ENCODE measurements at places on chromosomes 2 and 18.
A peak's percentile ranks its signal among the peaks of the same experiment; 100 is the strongest.

DNA sequence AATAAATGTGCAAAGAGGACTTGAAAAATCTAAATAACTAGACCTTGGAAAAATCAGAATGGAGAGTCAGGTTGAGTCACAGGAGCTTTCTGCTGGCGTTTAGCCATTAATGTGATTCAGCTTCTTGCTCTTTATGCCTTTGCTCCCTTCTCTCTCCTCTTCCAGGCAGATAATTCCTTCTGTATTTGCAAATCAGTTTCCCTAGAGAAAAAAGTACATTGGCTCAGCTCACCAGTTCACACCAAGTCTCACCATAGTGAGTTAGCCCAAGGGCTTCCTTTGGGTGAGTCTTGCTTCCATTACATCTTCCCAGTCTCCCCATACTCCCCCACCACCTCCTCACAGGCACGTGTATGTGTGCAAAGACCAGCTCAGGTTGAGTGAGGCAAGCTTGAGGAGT, 73.6 kb downstream of the CYBRD1 start:
- peak; percentile 76 for DNase-seq

DNA sequence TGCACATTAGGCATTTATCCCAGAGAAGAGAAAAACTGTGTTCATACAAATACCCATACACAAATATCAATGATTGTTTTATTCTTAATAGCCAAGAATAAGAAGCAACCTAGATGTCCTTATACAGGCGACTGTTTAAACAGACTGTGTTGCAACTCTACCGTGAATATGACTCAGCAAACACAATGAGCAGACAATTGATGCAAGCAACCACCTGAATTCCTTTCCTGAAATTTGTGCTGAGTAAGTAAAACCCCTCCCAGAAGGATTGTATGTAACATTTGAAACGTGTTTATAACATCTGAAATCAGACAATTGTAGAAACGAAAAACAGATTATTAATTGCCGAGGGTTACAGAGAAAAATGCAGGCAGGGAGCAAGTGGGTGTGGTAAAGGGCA, 621.9 kb upstream of the SOX11 start:
- no peak for DNase-seq

DNA sequence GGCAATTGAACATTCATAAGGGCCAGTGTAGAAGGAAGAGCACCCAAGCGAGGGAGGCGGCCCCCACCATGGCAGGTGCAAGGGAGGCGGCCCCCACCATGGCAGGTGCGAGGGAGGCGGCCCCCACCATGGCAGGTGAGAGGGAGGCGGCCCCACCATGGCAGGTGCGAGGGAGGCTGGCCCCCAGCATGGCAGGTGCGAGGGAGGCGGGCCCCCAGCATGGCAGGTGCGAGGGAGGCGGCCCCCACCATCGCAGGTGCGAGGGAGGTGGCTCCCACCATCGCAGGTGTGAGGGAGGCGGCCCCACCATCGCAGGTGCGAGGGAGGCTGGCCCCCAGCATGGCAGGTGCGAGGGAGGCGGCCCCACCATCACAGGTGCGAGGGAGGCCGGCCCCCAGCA, 24.7 kb upstream of the GPC1 start:
- no peak for DNase-seq

GRCh38 chr2:40095000-40095399, 315.9 kb upstream of the THUMPD2 start:
- peak; percentile 46 for DNase-seq

DNA sequence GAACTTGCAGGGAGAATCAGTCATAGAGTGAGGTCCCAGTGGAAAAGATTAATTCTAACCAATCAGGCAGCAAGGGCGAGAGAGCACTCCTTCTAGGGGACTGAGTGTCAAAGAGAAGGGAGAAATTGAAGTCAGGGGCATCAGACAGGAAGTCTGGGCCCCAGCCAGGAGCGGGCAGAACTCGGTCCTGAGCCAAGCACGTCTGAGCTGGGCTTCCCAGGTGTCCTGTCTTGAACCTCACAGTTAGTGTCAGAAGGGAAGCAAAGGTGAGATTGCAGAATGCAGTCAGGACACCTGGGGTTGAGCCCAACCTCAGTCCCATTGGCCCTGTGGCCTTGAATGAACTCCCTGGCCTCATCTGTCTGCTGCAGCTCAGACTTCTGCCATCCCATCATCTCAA, 220.9 kb downstream of the SMAD2 start:
- DNase-seq, result no peak

DNA sequence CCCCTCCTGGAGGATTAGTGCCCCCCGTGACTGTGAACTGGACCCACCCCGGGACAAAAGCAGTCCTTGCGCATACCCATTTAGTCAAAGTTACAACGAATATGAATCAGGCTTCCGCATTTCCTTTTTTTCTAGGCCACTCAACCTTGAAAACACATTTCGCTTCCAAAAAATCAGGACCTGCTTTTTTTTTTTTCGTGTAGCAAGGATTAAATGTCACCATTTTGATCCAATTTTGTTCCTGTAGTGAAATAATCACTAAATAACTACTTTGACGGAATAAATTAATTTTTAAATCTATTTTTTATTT, 464 bp upstream of the FTCDNL1 start:
- DNase-seq, result no peak

GRCh38 chr2:45913539-45913938, 262.1 kb downstream of the PRKCE start:
- DNase-seq, result no peak

GRCh38 chr18:43934322-43934721, 657.0 kb upstream of the SYT4 start:
- no peak for DNase-seq

DNA sequence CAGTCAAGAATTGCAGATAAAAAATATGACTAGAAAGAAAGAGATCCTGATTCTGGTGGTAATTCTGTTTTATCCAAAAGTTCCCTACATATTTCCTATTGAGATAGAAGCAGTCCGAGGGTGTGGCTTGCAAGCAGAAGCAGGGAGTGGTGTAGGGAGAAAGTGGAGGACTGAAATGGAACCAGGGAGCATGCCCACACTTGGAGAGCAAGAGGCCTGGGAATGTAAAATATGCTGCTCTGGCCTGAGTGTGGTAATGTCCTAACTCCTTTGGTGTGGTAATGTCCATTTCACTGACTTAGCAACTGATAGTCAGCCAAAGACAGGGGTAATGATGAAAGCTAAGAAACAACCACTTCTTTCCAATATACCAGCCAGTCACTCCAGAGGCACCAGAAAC, 30.1 kb upstream of the FMNL2 start:
- DNase-seq, result peak; percentile 66

DNA sequence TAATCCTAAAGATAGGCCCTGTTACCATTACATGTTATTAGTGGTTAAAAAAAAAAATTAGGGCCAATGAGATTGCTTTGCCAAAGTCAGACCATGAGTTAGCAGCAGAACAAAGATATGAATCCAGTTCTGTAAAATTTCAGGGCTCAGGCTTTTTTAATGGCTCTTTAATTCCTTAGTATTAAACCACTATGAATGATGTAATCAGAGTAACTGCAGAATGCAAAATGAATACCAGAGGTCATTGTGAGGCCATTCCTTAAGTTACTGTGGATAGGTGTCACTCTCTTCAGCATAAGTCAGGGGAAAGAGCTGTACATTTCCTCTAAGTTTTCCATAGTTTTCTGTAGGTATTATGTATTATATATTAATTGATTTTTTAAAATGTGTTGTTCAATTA, 42.2 kb upstream of the TBR1 start:
- DNase-seq, result peak; percentile 67

- no peak for DNase-seq
Measured at GRCh38 chr2:96142217-96143113, 2.8 kb downstream of the DUSP2 start.

DNA sequence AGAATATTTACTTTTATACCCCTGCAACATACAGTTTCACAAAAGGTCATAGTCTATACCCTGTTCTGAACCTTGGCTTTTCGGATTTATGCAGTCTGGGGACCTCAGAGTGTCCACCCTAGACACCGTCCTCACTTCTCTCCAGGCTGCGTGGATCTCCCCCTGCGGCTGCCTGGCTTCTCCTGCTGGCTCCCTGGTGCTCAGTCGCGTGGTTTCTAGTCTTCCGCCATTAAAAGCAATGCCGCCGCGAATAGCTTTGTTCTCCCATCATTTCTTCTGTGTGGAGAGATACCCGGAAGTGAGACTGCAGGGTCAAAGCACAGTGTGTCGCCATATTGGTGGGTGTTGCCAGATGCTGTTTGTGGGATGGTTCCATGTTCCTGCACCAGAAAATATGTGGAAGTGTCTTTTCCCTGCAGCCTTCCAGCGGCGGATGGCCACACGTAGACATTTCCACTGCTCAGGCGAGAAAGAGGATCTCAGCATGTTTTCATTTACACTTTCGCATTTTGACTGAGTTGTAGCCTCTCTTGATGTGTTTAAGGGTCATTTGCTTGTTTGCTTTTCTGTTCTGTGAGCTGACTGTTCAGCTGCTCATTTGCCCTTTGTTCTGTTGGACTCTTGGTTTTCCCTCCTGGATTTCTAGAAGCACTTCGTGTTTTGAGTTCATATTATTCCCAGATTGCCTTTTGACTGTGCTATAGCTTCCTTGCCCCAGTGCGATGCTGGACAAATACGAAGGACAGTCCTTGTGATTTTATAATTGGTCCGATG, 22.9 kb upstream of the ASB1 start:
- DNase-seq, result no peak

GRCh38 chr2:237556773-237557632, 9.4 kb upstream of the PRLH start:
- DNase-seq, result no peak

DNA sequence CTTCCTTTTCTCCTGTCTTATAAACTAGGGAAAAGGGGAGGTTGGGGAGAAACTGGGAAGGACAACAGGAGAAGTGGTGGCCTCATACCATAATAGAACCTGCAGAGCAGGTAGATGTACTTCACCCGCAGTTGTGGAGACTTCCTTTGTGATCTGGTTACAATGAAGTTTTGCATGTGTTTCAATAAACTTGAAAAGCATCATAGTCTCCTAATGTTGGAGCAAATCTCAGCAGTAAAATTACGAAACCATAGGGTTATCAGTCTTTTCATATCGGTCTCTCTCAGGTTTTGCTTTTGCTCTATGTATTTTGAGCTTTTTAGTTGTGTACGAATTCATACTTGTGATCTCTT, 30.5 kb downstream of the ANO7 start:
- DNase-seq, result no peak

DNA sequence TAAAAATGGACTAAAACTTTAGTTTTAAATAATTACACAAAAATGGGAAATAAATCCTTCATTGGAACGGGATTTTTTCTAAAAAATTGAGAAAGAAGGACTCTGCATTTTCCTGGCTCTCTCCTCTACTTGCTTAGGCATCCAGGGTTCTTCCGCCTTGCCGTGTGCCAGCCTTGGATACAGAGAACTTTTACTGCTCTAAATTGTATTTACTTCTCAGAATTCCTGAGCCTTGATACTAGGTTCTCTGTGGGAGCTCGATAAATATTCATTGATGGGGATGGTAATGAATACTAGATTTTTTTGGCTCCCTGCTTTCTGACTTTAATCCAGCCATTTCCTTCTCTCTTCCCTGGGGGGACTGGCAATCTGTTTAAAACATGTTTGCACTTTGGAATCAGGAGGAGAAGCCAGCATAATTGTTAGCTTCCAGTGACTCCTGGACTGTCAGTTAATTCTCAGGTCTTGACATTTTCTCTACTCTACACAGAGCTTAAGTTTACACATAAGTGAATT, 746.1 kb upstream of the LRRTM1 start:
- no peak for DNase-seq

DNA sequence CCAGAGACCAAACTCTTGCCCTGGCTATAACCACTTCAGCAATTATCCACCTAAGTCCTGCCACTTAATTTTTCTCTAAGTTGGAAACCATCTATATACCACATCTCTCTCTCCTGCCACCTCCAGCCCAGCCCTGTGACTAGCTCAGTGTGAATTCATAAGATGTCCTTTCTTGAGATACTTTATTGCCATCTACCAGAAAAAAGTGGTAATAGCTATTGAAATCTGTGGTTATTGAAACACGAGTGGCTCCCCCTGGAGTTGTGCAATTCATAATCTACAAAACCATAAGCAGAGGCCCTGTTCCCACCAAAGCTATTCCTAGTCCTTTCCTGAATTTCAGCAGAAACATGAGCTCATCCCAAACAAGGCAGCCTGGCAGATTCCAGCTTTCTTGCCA, 324.0 kb downstream of the TXNL1 start:
- no peak for DNase-seq

DNA sequence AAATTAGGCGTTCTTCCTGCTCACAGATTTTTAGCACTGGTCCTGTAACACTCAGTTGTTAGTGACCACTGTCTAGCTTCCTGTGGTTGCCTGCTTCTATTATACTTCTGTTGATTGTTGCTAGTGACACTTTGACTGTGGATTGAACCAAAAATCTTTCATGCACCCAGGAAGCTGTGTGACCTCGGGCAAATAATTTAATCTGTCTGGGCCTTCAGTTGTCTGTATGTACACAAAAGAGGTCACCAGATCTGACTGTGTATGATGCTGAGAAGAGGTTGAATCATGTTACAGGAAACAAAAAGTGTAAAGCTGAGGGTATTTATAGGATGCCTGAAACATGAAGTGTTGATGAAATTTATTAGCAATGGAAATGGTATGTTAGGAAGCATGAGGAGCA, 12.7 kb downstream of the ICOS start:
- DNase-seq, result peak; percentile 18

DNA sequence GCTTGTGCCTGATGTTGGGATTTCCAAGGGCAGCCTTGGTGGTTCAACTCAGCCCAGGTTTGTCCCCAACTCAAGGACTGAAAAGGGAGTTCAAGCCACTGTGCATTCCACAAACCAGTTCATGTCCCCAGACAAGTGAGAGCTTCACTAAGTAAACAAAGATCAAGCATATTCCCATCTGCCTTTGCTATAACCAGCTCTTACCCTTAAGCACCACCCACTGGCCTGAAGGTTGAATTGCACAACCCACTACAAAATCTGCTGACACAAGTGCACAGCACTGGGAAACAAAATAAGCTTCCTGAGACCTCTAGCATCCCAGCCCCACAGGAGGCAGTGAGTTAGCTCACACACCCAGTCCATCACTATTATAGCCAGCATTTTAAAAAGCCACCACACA, 516.7 kb downstream of the NR4A2 start:
- DNase-seq, result peak; percentile 35

DNA sequence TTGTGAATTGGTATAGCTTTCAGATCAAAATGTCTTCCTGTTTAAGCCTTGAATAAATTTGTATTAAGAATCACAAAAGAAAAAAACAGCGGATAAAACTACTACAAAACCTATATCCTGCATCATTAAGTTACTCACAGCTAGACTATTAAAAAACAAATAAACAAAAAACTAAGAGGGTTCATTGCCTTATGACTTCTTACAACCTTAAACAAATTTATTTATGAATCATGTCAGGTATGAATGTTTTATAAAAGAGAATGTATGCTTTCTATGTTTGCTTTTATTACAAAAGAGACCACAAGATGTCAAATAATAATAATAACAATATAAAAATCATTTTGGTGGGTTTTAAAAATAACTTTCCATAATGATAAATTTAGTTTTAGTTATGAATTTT, 109.6 kb downstream of the FIGN start:
- DNase-seq, result no peak

GRCh38 chr2:72895759-72896281, 8.6 kb downstream of the SPR start:
- DNase-seq, result peak; percentile 88

DNA sequence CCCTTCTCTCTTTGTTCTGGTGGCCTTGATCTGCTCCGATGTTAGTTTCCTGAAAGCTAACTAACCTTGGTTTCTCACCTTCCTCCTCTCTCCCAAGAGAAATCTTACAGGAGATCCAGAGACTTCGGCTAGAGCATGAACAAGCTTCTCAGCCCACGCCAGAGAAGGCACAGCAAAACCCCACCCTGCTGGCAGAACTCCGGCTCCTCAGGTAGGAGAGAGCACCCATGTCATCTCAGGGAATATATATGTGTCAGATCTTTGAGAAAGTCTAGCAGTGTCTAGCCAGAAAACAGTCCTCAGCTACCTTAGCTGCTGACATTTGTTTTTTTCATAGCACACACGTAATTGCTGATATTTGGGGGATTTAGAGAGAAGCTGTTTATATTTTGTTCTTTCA, 148.1 kb downstream of the DTNA start:
- DNase-seq, result no peak
